ENCODE measurements at places on chromosomes 7 and 10.

GRCh38 chr10:73999703-74000102, 1.8 kb downstream of the VCL start:
- DNase-seq, result no peak

DNA sequence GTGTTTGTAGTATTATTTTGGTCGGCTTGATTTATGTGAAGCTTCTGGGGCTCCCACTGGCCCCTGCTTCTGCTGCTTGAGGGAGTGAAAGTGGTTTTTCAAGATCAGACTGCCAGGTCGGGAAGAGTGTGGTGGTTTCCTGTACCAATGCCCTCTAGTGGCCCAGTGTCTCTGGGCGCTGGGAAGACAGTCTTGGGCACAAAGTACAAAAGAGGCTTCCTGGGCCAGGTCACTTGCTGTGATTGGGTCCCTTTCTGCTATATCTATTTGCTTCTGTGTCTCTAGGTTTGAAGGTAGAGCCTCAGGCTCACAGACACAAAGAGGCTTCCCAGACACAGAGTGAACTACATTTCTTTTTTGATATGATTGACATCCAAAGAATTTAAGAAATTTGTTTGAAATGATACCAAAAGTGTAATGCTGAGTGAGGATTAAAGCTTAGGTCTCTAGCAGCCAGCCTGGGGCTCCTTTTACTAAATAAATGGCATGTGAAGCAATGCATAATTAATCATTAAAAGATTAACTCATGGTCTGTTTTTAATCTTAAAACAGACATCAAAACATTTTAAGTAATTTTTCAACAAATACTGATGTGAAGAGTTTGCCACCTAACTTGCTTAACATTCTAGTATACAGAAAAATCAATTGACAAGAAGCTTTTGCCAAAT, 36.3 kb downstream of the ABCB1 start:
- DNase-seq, result no peak

DNA sequence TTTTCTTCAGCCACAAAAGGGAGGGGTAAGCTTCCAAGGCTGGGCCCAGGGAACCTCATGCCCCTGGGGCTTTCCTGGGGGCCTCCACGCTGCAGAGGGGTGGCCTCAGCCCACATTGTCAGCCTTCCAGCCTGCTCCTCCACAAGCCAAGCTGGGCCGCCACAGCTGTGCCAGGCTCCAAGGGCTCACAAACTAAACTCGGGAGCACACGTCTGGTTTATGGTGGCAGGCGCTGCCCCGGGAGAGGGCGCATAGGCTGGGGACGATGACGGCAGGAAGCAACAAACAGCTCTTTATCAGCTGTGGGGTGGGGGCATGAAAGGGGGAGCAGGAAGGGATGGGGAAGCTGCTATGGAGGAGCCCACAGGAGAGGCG, 6.3 kb upstream of the CDH23 start:
- DNase-seq, result no peak

GRCh38 chr10:18334116-18334867, 194.1 kb downstream of the CACNB2 start:
- DNase-seq, result no peak

- DNase-seq, result no peak
Measured at GRCh38 chr7:130154131-130154500, 51.1 kb downstream of the TMEM209 start.

- DNase-seq, result no peak
Measured at GRCh38 chr7:105744258-105744657, 132.1 kb downstream of the ATXN7L1 start.

- no peak for DNase-seq
Measured at GRCh38 chr10:95280637-95281036, 10.2 kb downstream of the PDLIM1 start.

DNA sequence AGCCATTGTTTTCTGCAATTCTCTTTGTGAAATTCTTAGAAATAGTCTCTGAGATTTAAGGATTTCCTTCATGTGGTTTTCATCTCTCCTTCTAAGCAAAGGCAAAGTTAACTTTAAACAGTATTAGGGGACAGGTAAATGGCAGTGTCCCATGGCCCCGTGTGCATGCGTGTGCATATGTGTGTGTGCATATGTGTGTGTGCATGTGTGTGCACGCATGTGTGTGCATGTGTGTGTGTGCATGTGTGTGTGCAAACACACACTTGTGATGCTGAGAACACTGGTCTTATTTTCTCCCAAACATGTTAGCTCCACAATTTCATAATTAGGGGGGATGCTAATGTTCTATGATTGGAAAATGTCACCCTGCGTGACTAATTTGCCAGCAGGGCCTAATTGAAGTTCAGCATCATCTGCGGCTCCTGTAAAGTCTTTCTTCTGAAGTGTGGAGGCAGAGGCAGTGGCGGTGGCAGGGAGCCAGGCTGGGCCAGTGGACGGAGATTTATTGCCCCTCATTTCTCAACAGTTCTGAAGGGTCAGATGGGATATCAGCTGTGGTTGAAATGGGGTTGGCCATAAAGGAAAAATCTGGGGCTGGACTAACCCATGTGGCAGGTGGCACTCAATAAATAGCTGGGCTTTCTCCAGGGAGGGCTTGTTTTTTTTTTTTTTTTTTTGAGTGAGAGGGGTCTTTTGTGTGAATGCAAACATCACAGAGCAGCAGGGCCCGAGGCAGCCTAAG, 289.3 kb upstream of the PODXL start:
- DNase-seq, result no peak

DNA sequence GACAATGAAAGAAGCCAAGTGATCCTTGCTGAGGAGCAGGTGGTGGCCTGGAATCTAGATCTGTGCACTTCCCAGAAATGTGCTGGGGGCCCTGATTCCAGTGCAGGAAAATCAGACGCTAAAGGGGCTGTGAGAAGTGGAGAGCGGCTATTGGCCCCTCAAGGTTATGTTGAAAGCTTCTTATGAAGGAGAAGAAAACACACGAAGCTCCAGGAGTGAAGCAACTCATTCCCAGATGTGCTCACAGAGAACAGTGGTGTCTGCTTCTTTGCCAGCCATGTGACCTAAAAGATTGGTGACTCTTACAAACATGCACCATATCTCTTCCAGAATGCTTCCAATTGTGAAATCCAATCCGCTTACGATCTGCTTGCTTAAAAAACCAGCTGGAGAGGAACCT, 679.3 kb upstream of the IGFBP3 start:
- no peak for DNase-seq

GRCh38 chr7:133590795-133591194, 337.9 kb downstream of the EXOC4 start:
- DNase-seq, result no peak

- DNase-seq, result no peak
Measured at GRCh38 chr7:12567015-12567414, 3.5 kb upstream of the SCIN start.

- DNase-seq, result no peak
Measured at GRCh38 chr10:99920901-99921300, 88.8 kb downstream of the DNMBP start.

All from SIG-M5 (cell line).